ENCODE measurements at places on chromosomes 4 and X.

GRCh38 chr4:84878546-84878945 is 87.9 kb downstream of the WDFY3 start:
- peaks cover 21% of the 10 kb centered on the region for H3K4me1 ChIP-seq
- no peak overlapping the region for H3K27ac ChIP-seq
- H3K27me3 ChIP-seq: peaks cover 5% of the 10 kb centered on the region
- peaks cover 4% of the 10 kb centered on the region for H3K36me3 ChIP-seq
- no peak overlapping the region for H3K4me3 ChIP-seq

GRCh38 chrX:120235284-120235683 is 15.3 kb upstream of the ZBTB33 start:
- H3K27me3 ChIP-seq: no peaks in the 10 kb centered on the region
- no peaks in the 10 kb centered on the region for H3K4me1 ChIP-seq
- no peak overlapping the region for H3K27ac ChIP-seq
- H3K4me3 ChIP-seq: no peak overlapping the region
- no peaks in the 10 kb centered on the region for H3K36me3 ChIP-seq

DNA sequence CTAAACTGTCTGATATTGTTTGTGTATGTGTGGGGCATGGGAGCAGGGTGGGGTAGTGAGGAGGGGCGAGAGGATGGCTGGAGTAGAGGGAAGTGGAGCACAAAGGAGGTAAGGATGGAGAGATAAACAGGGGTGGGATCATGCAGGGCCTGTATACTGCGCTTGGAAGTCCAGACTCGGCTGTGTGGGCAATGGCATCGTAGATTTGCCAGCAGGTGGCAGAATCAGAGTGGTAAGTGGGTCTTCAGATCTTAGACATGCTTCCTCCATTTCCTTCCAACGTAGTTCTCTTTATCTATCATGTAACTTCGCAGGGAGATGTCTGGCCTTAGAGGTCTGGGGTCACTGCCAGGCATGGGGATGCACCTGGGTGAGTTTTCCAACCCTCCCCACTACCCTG is 155.5 kb downstream of the PDGFRA start:
- no peak overlapping the region for H3K27ac ChIP-seq
- DNase-seq: no peak
- H3K4me3 ChIP-seq: no peak overlapping the region
- H3K27me3 ChIP-seq: peaks cover 2% of the 10 kb centered on the region

DNA sequence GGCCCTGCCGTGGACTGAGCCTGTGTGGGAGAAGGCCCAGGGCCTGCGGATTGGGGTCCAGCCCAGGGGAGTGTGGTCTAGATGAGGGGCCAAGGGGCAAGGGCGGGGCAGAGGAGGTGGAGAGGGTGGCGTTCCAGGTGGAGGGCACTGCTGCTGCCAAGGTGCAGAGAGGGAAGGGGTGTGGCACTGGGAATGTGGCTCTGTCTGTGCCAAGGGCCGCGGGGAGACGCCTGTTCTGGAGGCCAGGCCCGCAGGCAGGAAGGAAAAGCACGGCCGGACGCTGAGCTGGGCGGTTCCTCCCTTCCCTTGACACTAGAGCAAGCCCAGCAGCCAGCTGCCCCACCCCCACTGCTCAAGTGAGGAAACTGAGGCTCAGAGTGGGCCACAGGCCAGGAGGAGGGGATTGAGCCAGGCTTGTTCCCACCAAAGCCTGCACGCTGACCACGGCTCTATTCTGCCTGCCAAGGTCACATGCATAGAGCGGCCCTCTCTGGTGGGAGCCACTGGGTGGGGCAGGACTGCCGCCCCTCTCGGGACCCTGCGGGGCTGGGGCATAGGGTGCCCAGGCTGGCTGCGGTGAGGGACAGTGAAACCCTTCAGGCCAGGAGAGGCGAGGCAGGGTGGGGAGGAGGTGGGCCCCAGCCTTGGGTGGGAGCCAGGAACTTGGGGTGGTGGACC is 13.0 kb downstream of the SH3BP2 start:
- peaks cover 5% of the 10 kb centered on the region for H3K27me3 ChIP-seq
- no peak overlapping the region for H3K27ac ChIP-seq
- H3K4me1 ChIP-seq: peaks cover 5% of the 10 kb centered on the region
- DNase-seq: no peak
- no peaks in the 10 kb centered on the region for H3K36me3 ChIP-seq
- H3K4me3 ChIP-seq: no peak overlapping the region

GRCh38 chr4:154739111-154739510 is 4.7 kb upstream of the LRAT start:
- peaks cover 1% of the 10 kb centered on the region for H3K4me1 ChIP-seq
- DNase-seq: no peak
- H3K27ac ChIP-seq: no peak overlapping the region
- H3K4me3 ChIP-seq: no peak overlapping the region

- peaks cover 2% of the 10 kb centered on the region for H3K4me1 ChIP-seq
- no peak for DNase-seq
- no peaks in the 10 kb centered on the region for H3K27me3 ChIP-seq
- H3K27ac ChIP-seq: no peak overlapping the region
- H3K4me3 ChIP-seq: no peak overlapping the region
- no peaks in the 10 kb centered on the region for H3K36me3 ChIP-seq
Measured at GRCh38 chrX:103249805-103250204, 5.2 kb downstream of the TCEAL8 start.

GRCh38 chr4:122329876-122330565 is 48.8 kb upstream of the ADAD1 start:
- H3K4me3 ChIP-seq: no peak overlapping the region
- no peak overlapping the region for H3K27ac ChIP-seq
- no peak for DNase-seq

DNA sequence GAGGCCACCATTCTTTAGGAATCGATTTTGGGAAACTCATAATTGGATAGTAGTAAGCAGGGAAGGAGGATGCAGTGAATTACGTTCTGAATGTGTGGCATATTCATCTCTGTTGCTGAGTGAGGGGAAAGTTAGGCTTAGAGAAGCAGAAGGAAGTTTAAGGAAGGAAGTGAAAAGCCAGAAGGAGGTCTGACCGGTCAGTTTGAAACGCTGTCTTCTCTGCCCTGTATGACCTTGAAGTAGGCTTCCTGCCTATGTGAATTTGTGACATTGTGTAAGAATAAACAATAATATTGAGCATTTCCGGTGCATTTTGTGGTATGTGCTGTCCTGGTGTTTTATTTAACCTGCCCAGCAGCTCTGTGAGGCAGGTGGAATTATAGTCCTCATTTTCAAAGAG is 67.3 kb downstream of the PDLIM5 start:
- no peak overlapping the region for H3K27ac ChIP-seq
- no peak overlapping the region for H3K4me3 ChIP-seq
- no peaks in the 10 kb centered on the region for H3K4me1 ChIP-seq
- no peak for DNase-seq
- no peaks in the 10 kb centered on the region for H3K36me3 ChIP-seq

DNA sequence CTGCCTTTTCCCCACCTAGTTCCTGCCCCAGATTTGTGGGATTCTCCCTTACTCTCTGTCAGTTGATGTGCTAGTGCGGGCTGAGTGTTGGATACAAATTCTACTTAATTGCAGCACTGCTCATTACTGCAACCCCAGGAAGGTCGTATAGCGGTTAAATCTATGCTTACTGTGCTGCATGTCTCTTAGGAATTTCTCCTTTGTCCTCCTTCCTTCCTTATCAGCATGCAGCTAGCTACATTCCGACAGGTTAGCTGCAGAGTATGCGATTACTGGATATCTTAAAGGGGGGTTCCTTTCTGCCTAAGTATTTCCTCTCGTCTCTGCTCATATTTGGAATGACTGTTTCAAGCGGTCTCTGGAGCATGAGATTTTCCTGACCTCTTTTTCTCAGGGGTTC is 662.8 kb downstream of the TLL1 start:
- no peak for DNase-seq
- no peaks in the 10 kb centered on the region for H3K4me1 ChIP-seq
- H3K4me3 ChIP-seq: no peak overlapping the region
- H3K27ac ChIP-seq: no peak overlapping the region

GRCh38 chr4:185190306-185190856 is 13.4 kb downstream of the CFAP97 start:
- no peaks in the 10 kb centered on the region for H3K27me3 ChIP-seq
- no peak overlapping the region for H3K4me3 ChIP-seq
- no peak overlapping the region for H3K27ac ChIP-seq
- no peaks in the 10 kb centered on the region for H3K36me3 ChIP-seq

DNA sequence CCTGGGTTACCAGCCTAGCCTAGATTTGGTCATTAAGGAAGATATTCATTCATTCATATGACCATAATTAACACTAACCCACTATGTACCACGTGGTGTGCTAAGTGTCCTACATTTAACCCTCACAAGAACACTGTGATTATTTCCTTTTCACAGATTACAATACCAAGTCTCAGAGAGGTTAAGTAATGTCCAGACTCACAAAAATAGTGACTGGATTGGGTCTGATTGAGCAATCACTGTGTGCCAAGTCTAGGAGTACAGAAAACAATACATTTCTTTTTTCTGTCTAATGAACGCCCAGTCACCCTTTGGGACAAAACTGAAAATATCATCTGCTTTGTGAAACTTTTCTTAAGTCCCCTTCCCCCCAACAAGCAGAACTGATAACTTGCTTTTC is 7.6 kb upstream of the DLG3 start:
- H3K4me1 ChIP-seq: peaks cover 4% of the 10 kb centered on the region
- no peak for DNase-seq
- H3K4me3 ChIP-seq: no peak overlapping the region
- no peaks in the 10 kb centered on the region for H3K36me3 ChIP-seq
- H3K27me3 ChIP-seq: peaks cover 3% of the 10 kb centered on the region

DNA sequence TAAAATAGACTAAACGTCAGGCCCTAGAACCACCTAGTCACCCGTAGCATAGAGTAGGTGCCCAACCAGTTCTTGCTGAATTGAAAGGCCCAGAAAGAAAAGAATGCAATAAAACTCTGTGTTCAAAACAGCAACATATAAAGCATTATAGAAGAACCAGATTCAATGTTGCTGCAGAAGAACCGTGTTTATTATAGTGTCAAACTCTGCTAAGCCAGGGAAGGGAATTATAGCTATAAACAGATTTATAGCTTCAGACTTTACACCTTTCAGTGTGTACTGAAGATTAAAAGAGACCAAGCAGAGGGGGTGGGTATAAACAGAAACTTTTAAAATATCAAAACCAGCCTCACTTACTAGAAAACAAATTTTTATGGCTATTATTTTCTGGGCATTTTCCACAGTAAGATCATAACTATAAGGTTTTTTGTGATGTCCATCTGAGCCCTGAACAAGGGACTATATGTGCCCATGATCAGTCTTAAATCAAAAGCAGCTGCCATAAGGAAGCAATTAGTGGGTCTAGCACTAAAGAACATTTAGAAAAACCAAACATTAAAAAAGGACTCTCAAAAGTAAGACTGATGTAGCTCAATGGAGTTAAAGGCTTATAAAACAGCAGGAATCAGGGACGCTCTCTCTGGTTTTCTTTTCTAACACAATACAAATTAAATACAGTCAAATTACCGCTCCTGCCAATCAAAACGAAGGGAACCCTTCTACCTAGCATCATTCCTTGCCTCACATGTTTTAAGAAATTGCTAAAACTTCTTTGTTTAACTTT is 219.7 kb upstream of the ETNPPL start:
- no peak overlapping the region for H3K27ac ChIP-seq
- no peaks in the 10 kb centered on the region for H3K4me1 ChIP-seq
- H3K4me3 ChIP-seq: no peak overlapping the region
- DNase-seq: no peak
- no peaks in the 10 kb centered on the region for H3K36me3 ChIP-seq

DNA sequence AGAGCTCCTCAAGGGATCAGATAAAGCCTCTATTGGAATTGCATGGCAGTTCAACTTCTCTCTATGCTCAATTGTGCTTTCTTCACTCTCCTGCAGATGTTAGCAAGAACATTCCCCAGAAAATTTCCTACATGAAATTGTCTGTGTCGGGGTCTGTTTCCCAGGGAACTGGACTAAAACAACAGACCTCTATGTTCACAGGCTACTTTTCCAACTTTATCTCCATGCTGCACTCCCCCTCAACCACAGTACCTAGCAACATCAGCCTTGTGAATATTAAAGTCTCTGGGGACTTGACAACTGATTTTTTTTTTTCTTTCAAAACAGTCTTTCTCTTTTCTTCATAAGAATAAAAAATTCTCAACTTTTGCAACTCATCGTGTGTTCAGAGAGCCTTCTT is 1470.8 kb upstream of the ADGRL3 start:
- DNase-seq: no peak
- H3K27ac ChIP-seq: no peak overlapping the region
- no peak overlapping the region for H3K4me3 ChIP-seq
- H3K27me3 ChIP-seq: peaks cover 3% of the 10 kb centered on the region
- H3K4me1 ChIP-seq: no peaks in the 10 kb centered on the region

DNA sequence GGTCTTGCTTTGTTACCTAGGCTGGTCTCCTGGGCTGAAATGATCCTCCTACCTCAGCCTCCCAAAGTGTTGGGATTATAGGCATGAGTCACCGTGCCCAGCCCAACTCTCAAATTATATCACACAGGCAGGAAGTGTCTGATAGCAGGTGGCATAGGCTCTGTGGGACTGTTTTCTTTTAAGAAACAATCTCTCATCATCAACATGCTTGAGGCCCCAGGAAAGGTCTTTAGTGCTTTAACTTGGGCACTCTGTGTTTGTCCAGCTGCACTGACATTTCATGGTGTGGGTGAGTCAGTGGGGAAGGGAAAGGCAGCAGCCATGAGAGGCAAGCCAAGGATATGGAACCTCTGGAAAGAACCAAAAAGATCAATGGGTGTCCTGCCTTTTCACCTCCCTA is 88.1 kb upstream of the TSPAN5 start:
- H3K27ac ChIP-seq: no peak overlapping the region
- H3K36me3 ChIP-seq: no peaks in the 10 kb centered on the region
- H3K27me3 ChIP-seq: peaks cover 1% of the 10 kb centered on the region
- DNase-seq: no peak

GRCh38 chr4:26144526-26145155 is 176.2 kb upstream of the RBPJ start:
- H3K27ac ChIP-seq: no peak overlapping the region
- peaks cover 15% of the 10 kb centered on the region for H3K4me1 ChIP-seq
- peaks cover 2% of the 10 kb centered on the region for H3K36me3 ChIP-seq
- peaks cover 9% of the 10 kb centered on the region for H3K27me3 ChIP-seq

DNA sequence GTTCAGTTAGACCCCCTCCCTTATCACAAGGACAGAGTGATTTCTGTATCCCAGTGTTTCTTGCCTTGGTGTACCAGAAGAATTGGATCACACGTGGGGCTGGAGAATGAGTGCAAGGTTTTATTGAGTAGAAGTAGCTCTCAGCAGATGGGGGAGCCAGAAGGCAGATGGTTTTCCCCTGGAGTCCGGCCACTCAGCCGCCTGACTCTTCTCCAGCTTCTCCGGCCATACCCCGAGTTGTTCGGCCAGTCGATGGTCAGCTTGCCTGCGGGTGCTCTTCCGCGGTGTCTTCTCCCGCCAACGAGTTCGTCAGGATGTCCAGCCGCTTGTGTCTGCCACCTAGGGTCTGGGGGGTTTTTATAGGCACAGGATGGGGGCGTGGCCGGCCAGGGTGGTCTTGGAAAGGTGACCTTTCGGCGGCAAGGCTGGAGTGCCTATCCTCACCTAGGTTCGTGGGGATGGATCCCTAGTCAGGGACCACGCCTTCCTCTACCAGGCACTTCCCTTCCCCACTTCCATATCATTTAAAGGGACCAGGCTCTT is 14.5 kb downstream of the GAB1 start:
- H3K4me3 ChIP-seq: peak overlapping the region; percentile 73
- peak; percentile 36 for DNase-seq
- no peaks in the 10 kb centered on the region for H3K36me3 ChIP-seq
- H3K27me3 ChIP-seq: no peaks in the 10 kb centered on the region
- peak overlapping the region; percentile 85 for H3K27ac ChIP-seq
- H3K4me1 ChIP-seq: peaks cover 56% of the 10 kb centered on the region

All from glutamatergic neuron (in vitro differentiated cells).